Right lobe of liver (tissue), 6 donors: ENCODE measurements at places on chromosomes 6 and 20. TPM values are rescaled to one million over a fixed set of nuclear protein-coding genes. Genes with fewer than 3 reads are reported as not detected.
A peak's percentile ranks its signal among the peaks of the same experiment; 100 is the strongest.

Gene FOXA2
- total RNA-seq: 28.1 TPM

Gene ADGRB3
- total RNA-seq: 0.31 TPM

Gene SUMO4
- 1.0 TPM for total RNA-seq

Gene IL17F
- not detected for total RNA-seq

Gene SDHAF4
- 5.0 TPM for total RNA-seq

Gene LYRM2
- total RNA-seq: 16.3 TPM

Gene BPIFB1
- total RNA-seq: not detected

Gene MEI4
- total RNA-seq: 0.20 TPM

Gene UNC5CL
- total RNA-seq: 5.0 TPM

Gene HLA-G
- total RNA-seq: 0.20 TPM

DNA sequence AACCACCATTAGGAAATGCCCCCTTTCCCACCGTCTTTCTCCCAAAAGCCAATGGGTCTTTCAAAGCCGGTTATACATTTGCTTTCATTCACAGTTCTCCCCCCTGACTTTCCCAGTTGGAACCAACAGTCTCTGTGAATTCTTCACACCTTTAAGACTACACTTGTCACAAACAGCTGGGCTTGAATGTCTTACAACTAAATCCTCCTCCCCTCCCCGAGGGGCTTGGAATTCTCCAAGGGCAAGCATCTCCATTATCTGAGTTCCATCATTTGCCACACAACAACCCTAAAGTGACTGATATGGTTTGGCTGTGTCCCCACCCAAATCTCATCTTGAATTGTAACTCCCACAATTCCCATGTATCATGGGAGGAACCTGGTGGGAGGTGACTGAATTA lies 12.9 kb downstream of the ZFP64 start:
- no peak for DNase-seq

GRCh38 chr6:107977283-107977682 lies 19.3 kb upstream of the SEC63 start:
- no peak for DNase-seq

GRCh38 chr20:35145141-35145564 lies 2.0 kb downstream of the EDEM2 start:
- DNase-seq: no peak

DNA sequence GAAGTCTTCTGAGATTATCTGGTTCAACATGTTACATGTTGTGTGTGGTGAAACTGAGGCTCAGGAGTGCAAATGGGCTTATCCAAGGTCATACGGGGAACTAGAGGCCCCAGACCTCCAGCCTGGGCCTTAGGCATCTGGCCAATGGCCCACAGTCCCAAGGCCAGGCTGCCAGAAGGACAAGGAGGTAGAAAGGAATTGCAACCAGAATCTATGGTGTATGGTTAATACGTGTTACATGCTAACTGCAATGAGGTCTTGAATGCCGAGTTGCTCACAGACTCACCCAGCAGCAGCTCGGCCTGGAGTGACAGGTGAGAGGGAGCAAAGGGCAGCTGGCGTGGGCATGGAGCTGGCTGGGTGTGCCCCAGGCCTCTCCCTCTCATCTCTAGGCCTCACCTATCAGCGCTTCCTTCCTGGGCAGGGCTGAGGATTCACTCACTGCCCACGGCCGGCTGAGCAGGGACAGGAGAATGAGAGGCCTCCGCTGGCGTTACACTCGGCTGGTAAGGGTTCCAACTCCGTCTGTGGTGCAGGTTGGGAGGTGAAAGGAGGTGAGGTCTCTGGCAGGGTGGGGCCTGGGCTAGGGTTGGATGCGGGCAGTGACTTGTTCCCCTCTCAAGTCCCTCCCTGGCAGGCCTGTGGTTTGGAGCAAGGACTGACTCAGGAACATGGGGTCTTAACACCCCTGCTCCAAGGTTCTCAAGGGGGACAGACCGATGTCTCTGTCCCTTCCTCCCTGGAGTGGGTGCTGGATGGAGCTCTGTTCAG lies at the start of gene TLDC2:
Gene TLDC2, plus strand, starts transcription at position 437 of the 771 bp plus-strand sequence. Its CDS starts 37 bp downstream, at position 474.
- peak; percentile 66 for DNase-seq

GRCh38 chr6:52725143-52725534 lies 38.1 kb downstream of the GSTA2 start:
- DNase-seq: no peak

DNA sequence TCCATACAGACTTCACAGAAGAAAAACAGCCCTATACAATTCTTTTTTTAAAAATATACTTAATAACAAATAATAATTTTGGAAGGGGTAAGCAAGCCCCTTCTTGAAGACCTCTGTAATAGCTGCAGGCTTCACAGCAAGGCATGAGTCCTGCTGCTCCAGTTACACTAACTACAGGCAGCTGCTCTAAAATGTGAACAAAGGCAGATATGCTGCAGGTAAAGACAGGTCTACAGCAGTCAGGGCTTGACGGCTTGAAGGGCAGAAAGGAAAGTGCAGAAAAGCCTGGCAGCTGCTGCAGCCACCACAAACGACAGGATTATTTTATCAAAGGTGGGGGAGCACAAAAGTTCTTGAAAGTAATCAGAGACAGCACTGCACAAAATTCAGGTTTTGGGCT lies 11.3 kb downstream of the FAXC start:
- DNase-seq: no peak

GRCh38 chr6:47792216-47792733 lies 10.4 kb downstream of the OPN5 start:
- no peak for DNase-seq

GRCh38 chr20:14117768-14118167 lies 122.5 kb downstream of the MACROD2 start:
- DNase-seq: no peak

- DNase-seq: no peak
Measured at GRCh38 chr6:79672631-79673111, 41.5 kb downstream of the SH3BGRL2 start.

DNA sequence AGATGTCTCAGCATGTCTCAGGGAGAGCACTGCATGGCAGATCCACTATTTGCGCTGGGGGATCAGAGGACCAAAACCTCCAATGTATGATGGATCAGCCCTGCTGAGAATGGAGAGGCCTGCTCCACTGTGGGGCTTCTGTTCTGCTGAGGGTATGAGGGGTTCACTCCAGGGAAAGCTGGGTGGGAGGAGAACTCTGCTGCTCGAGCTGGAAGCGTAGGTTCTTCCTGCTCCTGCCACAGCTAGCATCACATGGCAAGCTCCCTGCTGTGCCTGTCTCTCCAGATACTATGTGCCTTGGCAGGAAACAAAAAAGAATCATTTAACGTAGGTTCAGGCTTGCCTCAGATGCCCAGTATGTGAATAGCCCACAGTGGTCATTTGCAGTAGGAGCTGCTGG lies 105.8 kb downstream of the EPM2A start:
- DNase-seq: no peak

DNA sequence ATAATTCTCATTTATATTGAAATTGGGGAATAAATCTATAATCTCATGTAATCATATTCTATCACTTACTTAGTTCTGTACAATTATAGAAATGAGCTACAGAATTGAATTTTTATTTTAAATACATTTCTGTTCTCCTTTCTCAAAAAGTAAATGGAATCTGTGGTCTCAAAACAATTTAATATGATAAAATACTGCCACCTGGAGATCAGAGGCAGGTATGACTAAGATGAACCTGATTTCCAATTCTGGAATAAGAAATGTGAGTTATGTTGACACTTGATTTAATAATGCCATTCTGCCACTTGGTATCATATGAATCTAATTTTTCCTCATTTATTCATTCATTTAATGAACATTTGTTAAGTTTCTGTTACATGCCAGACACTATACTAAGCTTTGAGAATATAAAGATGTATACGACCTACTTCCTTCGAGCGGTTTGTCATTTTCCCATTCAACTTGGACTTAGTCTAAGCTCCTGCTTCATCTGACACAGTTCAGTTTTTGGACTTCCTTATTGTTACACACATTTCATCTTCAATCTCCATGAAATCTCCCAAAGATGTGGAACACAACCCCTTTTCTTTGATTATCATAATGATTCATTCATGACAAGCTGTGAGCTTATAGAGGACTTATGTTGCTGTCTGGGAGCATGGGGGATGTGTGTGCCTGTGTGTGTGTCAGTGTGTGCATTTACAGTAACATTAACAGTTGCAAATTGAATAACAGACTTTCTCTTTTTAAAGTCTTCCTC lies 7.5 kb upstream of the CCDC28A start:
- no peak for DNase-seq

DNA sequence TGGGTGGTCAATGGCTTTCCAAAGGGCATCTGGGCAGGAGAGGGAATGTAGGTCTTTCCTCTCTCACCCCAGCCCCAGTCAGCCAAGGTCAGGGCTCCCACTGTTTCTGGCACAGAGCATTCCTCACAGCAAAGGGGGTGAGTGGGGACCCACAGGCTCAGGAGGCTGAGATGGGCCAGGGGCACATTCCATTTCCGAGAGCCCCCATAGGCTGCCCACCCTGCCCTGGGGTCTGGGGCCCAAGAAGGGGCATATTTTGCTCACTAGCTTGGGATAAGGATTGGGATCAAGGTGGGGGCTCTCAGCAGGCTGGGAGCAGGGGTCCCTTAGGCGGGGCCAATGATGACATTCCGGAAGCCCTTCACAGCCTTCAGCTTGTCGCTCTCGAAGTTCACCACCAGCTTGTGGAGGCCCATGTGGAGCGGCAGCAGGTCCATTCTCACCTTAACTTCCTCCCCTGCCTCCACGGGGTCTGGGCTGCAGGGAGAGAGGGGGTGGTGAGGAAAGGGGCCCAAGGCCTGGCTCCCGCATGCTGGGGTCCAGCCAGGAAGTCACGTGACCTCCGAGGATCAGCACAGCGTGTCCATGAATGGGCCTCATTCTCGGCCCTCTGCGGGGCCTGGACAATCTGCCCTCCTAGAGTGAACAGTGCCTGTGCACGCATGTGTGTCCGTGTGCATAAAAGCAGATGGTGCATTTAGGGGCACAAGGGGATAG lies 35.0 kb downstream of the TGM2 start:
- DNase-seq: no peak

GRCh38 chr6:56370127-56370540 lies 122.8 kb upstream of the COL21A1 start:
- DNase-seq: peak; percentile 77

DNA sequence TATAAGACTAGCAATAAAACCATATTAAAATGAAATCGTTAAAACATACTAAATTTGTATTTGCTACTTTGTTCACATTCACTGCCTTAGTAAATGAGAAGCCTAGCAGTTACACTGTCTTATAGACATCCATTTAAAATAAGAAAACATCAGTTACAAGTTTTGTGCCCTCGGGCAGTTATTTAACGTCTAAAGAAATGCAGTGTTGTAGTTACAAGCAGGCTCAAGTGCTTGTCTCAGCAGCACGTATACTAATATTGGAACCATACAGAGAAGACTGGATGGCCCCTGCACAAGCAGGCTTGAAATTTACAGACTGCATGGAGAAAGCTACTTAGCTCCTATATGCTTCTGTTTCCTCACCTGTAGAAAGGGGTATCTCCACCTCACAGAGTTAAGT lies 93.1 kb downstream of the HACE1 start:
- DNase-seq: no peak

DNA sequence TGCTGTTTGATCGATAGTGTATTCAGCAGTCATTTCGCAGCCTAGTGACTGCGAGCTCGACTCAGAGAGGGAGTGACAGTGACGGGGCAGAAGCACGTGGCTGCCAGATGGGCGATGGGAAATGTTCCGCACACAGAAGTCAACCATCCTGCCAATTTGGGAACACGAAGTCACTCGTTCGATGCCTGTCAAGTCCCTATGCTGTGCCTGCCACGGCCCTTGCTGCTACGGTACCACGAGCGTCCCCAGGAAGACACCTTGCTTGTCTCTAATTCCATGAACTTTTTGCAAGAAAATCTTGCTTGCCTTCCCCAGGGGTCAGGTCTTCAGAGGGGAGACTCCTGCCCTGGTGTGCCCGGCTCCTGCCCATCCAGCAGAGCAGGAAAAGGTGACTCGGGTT lies 17.0 kb upstream of the STX16 start:
- DNase-seq: no peak

DNA sequence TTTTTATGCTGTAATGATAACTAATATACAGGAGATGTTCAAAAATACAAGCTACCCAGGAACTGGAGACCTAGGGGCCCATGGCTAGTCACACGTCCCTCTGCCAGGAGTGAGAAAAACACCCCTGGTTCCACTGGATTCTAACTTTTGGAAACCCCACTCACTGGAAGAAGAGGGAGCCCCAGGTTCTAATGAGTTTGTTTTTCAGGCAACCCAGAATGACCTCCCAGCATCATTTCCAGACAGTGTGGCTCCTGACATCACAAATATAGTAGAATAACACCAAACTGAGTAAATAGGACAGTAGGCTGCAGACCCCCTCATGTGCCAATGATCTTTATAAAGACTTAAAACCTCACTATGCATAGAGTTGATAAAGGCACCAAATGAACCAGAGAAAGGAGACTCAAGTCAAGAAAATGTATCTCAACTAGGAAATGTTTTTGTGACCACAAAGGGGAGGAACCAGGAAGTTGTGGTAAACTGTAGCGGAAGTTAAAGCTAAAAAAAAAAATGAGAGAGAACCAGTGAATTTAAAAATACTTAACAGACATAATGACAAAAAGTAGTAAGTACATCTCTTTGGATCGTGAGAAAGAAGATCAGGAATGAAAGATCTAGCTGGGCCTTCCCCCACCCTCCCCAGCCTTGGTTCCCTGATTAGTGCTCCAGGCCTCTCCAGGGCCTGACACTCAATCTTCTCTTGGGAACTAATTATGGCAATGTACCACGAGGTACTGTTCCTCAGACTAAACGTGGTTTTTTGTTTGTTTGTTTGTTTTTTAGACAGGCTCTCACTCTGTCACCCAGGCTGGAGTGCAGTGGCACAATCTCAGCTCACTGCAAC lies 19.8 kb downstream of the HLA-E start:
- DNase-seq: no peak

DNA sequence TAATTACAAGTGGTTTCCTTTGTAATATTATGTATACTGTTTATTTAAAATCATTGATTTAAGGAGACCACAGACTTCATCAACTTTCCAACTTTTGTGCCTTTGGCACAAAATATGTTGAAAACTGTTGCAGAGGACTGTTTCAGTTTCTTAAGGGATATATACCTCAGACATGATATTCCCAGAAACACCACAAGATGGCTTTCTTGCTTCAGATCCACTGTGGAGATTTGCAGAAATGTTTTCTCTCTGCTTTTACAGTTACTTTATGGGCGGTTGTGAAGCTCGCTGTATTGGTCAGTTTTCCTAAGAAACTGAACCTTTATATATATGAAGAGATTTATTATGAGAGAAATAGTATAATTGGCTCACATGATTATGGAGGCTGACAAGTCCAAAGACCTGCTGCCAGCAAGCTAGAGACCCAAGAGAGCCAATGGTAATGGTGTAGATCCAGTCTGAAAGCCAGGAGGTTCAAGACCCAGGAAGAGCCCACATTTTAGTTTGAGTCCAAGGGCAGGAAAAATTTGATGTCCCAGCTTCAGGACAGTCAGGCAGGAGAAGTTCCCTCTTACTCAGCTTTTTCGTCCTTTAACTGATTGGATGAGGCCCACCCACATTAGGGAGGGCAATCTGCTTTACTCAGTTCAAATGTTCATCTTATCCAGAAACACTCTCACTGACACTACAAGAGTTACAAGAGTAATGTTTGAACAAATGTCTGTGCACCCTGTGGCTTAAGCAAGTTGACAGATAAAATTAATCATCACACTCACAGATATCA lies 12.8 kb downstream of the ME1 start:
- no peak for DNase-seq
